Stimulated activated CD4-positive, alpha-beta T cell treated with anti-CD3 and anti-CD28 coated beads, TNF-alpha, amount 100 ng/mL, for 48 hours (primary cell): ENCODE measurements at places on chromosomes 6 and 20.

GRCh38 chr6:157240059-157240959 is 83.0 kb downstream of the TMEM242 start:
- no peak for DNase-seq

DNA sequence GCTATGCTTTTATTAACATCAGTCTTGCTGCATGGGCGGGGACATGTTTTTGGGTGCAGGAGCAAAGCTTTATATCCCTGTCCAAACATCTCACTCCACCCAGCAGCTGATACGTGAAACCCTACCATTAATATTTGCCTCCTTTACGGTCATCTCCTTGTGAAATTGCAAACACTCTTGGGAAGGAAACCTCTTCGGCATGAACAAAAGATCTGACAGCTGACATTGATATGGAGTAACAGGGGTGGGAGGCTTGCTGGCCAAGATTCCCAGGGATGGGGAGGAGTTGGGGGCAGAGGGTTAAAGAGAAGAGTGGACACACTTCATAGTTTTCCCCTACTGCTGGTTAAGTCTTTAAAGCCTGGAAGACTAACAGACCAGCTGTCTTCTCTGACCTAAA is 22.2 kb upstream of the VEGFA start:
- no peak for DNase-seq

DNA sequence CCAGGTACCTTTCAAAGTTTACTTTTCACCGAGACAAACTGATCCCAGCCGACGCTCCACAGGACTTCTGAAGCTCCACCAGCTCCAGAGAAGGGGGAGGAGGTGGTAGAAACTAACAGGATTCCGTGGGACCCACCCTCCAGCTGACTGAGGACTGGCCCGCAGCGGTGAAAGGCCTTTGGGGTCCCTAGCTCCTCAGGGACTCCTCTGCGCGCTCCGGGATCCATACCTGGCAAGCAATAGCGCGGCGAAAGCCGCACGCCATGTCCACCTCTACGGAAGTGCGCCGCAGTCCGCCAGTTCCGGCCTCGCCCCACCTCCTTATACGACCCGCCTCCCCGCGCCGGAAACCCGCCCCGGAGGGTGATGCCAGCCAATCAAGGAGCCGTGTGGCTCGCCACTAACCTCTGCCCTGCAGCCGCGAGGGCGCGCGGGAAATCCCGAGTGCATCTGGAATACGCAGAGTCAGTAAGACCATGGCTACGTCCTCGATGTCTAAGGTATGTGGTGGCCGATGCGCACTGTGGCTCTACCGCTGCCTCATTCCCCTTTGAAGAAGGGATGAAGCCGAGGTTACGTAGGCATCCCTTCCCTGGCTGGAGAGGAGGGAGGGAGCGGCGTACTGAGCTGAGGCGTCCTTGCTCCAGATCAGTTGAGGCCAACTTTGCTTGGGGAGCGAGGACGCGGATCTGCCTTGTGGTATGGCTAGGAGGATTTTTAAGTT is at the start of the genes ORC3 and RARS2:
ORC3 (plus strand) TSS at position 443 of the 724 bp plus-strand sequence; CDS start at position 477, 34 bp downstream.
RARS2 (minus strand) TSS at position 295 of the 724 bp plus-strand sequence; CDS start at position 265, 30 bp downstream.
- peak; percentile 92 for DNase-seq

DNA sequence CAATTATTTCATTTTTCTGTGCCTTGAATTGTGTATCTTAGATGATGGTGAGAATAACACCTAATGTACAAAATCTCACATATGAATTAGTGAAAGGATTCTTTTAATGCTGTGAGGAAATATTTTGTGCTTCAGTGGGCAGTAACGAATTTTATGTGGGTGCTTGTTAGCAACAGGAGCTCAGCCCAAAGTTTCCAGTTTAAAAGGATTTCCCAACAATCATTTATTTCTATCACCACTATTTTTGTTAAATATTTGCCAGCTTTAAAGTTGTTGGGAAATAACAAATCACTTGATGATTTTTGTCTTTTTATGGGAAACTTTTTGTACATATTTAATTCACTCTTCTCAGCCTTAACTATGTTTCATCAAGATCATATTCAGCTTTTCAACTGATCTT is 111.8 kb downstream of the QKI start:
- DNase-seq: no peak

DNA sequence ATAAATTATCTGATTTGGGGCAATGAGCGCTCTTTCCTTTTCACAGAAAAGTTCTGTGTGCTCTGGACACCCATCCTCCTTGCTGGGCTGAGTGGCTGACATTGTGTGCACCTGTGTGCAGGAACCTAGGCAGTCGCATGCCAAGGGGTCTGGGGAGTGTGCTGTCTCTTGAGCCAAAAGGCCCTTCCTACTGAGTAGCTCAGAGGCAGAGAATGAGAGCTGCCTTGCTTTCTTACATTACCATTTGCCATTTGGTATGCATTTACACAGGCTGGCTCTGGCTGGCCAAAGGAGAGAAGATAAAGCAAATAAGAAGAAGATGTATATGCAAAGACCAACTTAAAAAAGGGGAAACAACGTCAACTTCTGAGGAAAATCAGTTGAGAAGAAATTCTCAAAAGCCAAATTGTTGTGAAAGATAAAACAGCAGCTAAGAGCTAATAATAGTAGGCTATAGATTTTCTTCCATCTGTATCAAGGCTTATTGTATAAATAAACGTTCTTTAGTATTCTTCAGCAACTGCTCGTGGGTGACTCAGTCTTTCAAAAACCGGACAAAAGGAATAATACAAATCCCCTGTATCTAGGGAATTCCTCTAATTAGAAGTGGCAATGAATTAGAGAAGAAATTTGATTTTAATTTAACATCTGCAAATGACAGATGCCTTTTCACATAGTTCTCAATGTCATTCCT is 121.9 kb downstream of the INSM1 start:
- DNase-seq: no peak

DNA sequence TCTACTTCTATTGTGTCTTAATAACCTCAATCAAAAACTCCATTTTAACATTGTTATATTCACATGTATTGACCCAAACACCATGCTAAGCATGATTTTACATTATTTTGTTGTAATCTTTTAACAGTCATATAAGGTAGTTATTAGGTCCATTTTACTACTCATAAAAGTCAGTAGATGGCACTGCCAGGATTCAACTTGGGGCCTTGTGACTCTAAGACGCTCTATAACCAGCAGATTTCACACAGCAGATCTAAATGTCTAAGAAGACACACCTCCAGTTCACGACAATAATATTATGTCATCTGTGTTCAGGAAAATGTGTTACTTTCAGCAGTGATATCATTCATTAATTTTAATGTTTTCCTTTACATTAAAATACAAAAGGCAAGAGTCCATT is 88.0 kb downstream of the FRK start:
- DNase-seq: no peak

- no peak for DNase-seq
Observed at GRCh38 chr6:15132854-15133670, 112.8 kb upstream of the JARID2 start.

GRCh38 chr20:12040261-12040660 is 122.6 kb downstream of the BTBD3 start:
- DNase-seq: no peak

DNA sequence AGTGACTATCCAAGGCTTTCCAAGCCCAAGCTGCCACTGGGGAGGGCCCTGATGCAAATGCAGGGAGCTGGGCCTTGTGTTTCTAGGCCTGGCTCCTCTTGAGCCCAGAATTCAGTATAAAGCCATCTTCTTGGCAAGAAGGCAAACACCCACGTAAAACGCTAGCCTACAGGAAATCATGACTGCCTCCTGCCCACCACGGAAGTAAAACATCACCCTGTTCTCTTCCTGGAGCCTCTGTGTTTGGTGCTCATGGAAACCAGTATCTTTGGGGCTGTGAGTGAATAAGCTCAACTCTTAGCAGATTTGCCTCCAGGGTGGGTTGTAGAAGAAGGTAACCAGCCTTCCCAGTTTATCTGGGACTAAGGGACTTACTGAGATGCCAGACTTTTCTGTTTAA is 271.0 kb downstream of the ZNF217 start:
- peak; percentile 8 for DNase-seq

DNA sequence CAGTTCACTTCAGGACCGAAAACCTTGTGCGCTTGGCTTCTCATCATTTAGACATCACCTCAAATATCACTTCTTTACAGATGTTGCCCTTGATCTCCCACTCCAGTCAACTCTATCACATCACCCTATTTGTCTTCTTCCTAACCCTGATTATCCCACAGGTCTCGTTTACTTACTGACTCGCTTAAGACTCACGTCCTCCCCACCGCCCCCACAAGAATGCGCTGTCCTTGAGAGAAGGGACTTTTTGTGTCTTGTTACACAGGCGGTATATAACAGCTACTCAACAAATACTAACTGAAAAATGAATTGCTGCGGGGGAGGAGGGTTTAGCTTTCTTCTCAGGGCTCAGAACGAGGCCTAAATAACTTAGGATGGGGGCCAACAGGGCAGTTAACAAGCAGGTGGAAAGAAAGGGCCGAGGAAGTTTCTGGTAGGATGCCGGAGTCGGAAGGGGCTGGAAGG is 527 bp downstream of the TOMM34 start:
- peak; percentile 67 for DNase-seq

- DNase-seq: no peak
Observed at GRCh38 chr20:20440886-20441658, 73.2 kb downstream of the INSM1 start.

GRCh38 chr6:88855541-88856147 is 107.8 kb downstream of the RNGTT start:
- no peak for DNase-seq

DNA sequence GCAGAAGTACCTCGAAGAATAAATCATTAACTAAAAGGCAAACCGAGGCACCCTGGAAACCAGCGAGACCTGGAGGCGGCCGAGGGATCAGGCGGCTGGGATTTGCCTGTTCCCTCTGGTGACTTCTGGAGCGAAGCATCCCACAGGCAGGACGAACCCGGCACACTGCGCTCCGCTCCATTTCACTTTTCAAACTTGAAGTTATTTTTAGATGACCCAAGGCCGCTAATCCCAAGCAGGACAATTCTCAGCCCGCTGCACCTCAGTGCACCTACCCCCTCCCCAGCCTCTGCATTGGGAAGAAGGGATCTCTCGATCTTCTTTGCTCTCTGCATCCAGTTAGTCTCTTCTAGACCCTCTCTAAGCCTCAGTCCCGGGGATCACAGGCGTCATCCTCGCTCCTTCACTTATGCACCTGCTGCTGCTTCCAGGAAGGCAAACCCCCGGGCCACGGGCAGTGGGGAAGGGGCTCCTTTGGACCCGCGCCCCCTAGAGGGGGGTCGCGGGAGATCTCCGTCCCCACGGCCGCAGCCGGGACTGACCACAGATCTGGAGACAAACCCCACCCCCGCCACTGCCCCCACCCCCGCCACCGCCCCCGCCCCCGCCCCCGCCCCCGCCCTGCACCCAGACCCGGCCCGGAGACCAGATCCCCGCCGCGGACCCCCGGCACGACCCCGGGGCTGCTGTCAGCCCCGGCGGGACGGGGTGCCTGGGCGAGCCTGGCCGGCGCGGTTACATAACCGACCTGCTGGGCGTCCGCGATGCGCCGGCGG is 636 bp downstream of the RCAN2 start:
- no peak for DNase-seq

DNA sequence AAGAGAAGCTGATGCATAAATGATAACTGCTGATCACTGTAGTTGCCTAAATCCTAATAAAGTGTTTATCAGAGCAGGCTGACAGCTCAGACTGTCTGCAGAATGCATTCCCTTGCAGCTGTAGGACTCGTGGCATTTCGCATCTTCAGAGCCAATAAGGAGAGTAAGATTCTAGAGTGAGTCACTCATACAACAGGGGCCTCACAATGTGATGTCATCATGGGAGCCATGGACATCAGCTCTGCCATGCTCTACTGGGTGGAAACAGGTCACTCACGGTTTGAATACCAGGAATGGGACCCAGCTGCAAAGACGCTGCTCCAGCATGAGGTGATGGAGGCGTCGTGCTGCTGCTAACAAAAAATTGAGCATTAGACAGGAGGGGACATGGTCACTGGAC is 7.4 kb downstream of the FAM209B start:
- DNase-seq: no peak

DNA sequence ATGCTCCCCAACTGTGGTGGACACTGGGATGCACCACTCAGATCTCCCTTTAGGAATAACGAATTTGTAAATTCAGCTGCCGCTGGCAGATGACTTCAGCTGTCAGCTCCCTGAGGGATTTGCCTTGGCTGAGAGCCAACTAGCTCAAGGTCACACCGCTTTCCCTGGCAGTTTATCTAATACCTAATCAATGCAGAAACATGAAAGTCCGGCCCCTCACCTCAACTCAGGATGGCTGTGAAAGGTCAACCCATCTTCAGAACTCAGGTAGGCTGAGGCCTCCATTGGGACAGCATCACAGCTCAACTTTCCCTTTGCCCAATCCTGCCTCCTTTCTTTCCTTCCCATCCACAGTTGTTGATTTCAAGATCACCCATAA is 22.8 kb upstream of the SCGN start:
- DNase-seq: no peak

DNA sequence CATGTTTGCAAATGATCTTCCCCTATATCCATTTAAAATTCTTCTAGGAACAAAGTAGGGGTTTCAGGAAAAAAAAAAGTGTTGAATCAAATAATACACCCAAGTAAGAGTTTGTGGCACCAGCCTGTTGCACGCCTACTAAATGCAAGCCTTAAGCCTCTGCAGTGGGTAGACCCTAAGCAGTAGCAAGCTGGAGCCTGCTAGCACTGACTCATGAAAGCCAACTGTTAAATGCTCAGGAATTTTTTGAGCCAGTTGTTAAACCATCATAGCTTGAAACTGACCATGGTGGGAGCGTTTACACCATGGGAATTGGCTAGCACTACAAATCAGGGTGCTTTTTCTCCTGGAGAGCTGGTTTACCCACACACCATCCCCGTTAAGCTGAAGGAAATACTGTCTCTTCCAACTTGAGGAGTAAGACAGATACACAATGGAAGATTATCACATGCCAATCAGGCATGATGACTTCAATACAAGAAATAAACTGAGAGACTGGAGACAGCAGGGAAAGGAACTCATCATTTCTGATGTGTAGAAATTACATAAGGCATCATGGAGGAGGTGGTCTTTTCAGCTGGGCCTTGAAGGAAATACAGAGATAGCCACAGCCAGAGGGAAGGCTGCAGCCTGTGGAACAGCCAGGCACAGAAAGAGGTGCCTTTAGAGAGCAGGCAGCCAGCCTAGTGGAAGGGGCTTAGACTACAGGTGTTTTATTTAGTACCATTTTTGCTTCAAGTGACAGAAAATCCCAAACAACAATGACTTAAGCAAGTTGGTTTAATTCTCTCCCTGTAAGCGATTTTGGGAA is 110.8 kb downstream of the SNX5 start:
- DNase-seq: no peak
